Caco-2 (cell line): ENCODE measurements at places on chromosomes 5 and 9.

GRCh38 chr9:80873861-80874260, 815.5 kb downstream of the TLE1 start:
- no peak for DNase-seq

DNA sequence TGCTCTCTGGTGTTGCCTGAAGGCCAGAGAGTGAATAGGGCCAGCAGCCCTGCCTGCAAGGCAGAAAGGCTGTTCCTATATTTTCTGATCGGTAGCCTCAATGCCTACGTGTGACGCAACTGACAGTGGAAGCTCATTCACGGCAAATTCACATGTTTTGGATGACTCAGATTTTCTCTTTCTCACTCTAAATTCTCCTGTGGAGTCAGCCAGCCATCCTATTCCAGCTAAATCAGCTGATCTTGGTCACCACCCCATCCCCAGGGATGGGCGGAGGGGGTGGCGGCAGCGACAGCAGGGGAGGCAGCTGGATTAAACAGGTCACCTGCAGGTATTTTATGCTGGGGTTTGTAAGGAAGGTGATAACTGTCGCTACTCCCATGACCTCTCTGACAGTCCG, 52.3 kb downstream of the ZNF510 start:
- no peak for DNase-seq

GRCh38 chr9:106039151-106039935, 345.0 kb downstream of the TMEM38B start:
- no peak for DNase-seq

GRCh38 chr9:127138444-127138843, 16.0 kb upstream of the ANGPTL2 start:
- DNase-seq: no peak

DNA sequence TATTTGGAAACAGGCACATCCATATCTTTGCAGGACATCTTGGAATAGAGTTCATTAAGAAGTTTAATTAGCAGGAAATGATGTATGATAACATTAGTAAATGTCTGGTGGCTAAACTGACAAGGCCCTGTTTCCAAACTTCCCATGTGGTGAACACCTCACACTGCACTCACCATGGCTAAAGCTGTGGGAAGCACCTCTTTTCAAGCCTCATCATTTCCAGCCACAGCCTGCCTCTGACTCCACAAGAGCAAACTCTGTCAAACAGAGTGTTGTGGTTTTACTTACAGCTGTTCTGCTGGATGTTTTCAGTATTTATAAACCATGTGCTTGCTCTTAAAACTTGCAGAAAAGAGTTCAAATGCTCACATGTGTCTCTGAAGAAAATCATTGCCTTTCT, 14.9 kb upstream of the NDUFB6 start:
- DNase-seq: no peak

GRCh38 chr9:19976226-19976625, 187.4 kb upstream of the SLC24A2 start:
- no peak for DNase-seq

DNA sequence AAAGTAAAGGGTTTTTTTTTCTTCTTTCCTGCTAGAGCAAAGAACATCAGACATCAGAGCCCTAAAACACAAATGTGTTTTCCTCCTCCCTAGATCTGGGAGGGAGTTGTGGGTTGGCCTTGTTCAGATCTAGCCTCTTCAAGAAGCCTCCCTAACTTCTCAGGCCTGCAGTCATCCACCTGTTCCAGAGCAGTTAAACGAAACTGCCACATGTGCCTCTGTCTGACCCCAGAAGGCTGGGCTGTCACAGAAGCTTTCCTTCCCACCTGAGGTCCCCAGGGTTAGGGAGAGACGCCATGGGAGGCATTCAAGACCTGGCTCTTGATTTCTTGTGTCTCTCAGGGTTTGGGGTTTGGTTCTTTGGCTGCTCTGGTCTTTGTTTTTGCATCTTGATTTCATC, 87.0 kb downstream of the DAB2IP start:
- DNase-seq: no peak

GRCh38 chr5:147957901-147958300, 51.6 kb upstream of the C5orf46 start:
- no peak for DNase-seq

- DNase-seq: peak; percentile 75
Measured at GRCh38 chr5:1182633-1183423, 18.6 kb upstream of the SLC6A19 start.

DNA sequence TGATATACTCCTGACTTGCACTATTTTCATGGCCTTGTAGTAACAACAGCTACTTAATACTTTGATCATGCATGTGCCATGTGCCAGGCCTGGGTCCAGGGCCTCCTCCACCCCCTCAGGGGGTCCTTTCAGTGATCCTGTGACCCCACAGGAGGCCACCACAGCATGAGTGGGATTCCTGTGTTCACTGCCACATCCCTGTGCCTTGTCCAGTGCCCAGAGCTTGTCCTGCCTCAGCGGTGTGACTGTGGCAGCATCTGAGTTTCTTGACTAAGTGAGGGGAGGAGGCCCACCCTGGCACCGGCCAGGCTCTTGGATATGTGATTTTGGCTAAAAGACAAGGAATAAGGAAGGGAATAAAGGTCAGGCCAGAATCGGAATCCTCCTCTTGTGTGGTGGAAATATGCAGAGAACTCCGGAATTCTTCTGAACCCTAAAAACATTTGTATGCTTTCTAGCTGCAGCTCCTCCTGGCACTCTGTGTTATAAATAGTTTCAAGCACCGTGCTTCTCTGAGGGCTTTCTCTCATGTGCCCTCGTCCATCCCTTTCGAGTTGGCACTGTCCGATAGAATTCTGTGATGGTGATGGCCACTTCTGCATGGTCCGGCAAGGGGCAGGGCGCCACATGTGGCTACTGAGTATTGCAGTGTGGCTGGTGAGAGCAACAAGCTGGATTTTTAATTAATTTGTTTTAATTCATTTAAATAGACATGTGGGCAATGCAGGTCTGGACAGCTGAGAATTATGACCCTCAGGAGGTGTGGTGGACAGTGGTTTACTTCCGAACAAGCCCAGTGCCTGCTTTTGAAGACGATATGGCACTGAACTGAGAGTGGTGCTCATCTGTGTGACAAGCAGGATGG, 31.8 kb downstream of the TENT4A start:
- DNase-seq: no peak

GRCh38 chr5:7325975-7326913, 69.7 kb upstream of the ADCY2 start:
- no peak for DNase-seq

GRCh38 chr5:107874795-107875194, 204.1 kb upstream of the EFNA5 start:
- DNase-seq: no peak

- DNase-seq: peak; percentile 65
Measured at GRCh38 chr5:146340260-146341081, 1.8 kb downstream of the POU4F3 start.

DNA sequence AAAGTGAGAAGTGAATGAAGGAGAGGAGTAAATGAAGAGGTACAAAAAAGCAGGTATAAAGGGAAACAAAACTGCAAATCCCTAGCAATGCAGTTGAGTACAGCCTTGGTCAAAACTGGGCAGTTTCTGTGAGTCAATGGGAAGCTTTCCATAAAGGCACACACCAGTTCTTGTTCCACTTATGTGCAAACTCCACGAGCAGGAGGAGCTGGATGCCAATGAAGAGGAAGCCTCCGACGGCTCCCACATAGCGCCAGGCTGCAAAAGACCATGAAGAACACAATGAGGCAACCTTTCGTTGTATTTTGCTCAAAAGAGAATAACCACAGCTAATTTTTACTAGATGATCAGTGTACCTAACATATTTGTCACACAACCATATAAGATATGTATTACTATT, 81.1 kb downstream of the SERINC5 start:
- no peak for DNase-seq

GRCh38 chr9:131296906-131297500, 7.5 kb downstream of the PLPP7 start:
- DNase-seq: no peak
